ENCODE measurements at places on chromosomes 1 and 21.

DNA sequence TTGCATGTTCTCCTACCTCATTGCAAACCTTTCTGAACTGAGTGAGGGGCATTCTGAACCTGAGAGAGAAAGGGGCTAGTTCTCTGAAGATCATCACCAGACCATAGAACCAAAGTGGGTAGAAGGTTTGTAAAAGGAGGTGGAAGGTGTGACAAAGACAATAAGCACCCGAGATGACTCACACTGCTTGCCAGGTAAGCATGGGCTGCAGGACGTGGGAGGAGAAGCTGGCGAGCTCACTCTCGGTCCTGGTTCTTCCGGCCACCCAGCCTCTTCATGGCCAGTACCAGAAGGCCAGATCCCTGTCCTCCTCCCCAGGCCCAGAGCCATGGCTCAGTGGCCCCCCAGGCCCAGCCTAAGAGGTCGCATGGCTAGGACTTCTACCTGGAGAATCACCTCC lies 128.3 kb downstream of the TMEM53 start:
- no peak for DNase-seq
- no peaks in the 10 kb centered on the region for H3K36me3 ChIP-seq
- H3K27ac ChIP-seq: no peak overlapping the region
- H3K4me3 ChIP-seq: no peak overlapping the region
- no peaks in the 10 kb centered on the region for H3K27me3 ChIP-seq

- H3K4me3 ChIP-seq: no peak overlapping the region
- no peaks in the 10 kb centered on the region for H3K4me1 ChIP-seq
- DNase-seq: no peak
- no peaks in the 10 kb centered on the region for H3K36me3 ChIP-seq
- H3K27me3 ChIP-seq: no peaks in the 10 kb centered on the region
Measured at GRCh38 chr1:96465441-96465840, 256.1 kb upstream of the PTBP2 start.

DNA sequence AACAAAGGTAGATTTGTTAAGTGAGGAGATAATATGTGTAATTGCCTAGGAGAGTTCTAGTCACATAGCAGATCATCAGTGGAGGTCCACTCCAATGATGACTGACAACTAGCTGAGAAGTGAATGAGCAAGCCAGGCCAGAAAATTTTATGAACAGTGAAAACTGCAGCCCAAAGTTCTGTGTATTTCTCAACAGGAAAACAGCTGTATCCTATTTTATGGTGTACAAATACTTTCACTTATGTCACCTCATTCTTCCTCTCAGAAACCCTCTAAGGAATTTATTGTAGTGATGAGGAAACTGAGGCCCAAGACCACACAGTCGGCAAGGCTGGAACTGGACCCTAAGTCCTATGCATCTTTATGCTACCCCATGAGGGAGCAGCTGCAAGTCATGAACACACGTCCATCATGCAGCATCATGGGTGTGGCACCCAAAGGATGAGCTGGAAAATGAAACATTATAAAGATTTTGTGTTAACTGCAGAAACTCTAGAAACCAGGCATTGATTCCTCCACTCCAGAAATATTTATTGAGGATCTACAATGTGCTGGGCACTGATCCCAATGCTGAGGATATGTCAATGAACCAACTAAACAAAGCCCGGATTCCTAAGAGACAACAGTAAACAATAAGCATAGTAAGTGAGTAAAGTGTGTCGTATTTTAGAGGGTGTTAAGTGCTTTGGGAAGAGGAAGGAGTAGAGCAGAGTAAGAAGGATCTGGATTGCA lies 99.5 kb upstream of the DUSP10 start:
- DNase-seq: no peak
- H3K4me3 ChIP-seq: no peak overlapping the region
- H3K27ac ChIP-seq: no peak overlapping the region
- H3K4me1 ChIP-seq: peaks cover 14% of the 10 kb centered on the region
- no peaks in the 10 kb centered on the region for H3K36me3 ChIP-seq
- H3K27me3 ChIP-seq: peaks cover 30% of the 10 kb centered on the region

- H3K4me1 ChIP-seq: no peaks in the 10 kb centered on the region
- no peaks in the 10 kb centered on the region for H3K36me3 ChIP-seq
- H3K27ac ChIP-seq: no peak overlapping the region
- DNase-seq: no peak
Measured at GRCh38 chr1:14377386-14377785, 221.1 kb upstream of the KAZN start.

DNA sequence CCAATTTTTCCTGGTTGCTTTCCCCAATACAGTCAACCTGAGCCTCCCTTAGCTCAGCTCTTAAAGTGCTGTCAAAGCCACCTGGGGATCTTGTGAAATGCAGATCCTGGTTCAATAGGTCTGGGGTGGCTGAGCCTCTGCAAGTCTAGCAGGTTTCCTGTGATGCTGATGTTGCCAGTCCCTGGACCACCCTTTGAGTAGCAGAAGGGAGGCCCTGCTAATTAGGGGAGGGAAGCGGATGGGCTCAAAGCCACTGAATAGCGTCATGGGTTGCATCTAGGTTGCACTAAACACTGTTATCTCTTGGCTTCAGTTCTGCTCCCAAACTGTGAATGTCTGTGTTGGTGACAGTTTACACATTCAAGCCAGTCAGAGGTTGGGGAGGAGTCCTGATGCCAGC lies 127.2 kb downstream of the KAZN start:
- H3K4me1 ChIP-seq: no peaks in the 10 kb centered on the region
- no peak overlapping the region for H3K4me3 ChIP-seq
- H3K27me3 ChIP-seq: peaks cover under 1% of the 10 kb centered on the region
- H3K27ac ChIP-seq: no peak overlapping the region
- no peak for DNase-seq

GRCh38 chr1:207670997-207671396 lies 26.1 kb downstream of the CR1L start:
- H3K36me3 ChIP-seq: no peaks in the 10 kb centered on the region
- DNase-seq: no peak
- peaks cover 3% of the 10 kb centered on the region for H3K4me1 ChIP-seq

DNA sequence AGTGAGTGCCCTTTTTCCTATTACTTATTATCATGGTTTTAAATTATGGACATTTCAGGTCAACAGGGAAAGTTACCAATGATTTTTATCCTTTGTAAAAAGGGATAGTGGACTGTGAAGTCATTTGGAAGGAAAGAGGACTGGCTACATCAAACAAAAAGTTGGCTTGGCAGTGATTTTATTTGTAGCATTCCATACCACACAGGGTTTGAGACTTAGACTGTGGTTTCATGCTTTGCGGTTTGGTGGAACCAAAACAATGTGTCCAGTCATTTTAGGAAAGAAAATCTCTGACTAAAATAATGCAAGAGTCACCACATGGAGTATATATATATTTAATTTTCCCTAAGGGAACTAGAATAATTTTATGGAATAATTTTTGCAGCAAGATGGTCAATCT lies 239.5 kb downstream of the HMCN1 start:
- DNase-seq: no peak
- no peaks in the 10 kb centered on the region for H3K4me1 ChIP-seq
- no peaks in the 10 kb centered on the region for H3K36me3 ChIP-seq
- no peak overlapping the region for H3K27ac ChIP-seq
- no peak overlapping the region for H3K4me3 ChIP-seq
- H3K27me3 ChIP-seq: peaks cover 15% of the 10 kb centered on the region

- peak overlapping the region; percentile 5 for H3K4me3 ChIP-seq
- H3K27ac ChIP-seq: peak overlapping the region; percentile 79
- H3K36me3 ChIP-seq: no peaks in the 10 kb centered on the region
- H3K27me3 ChIP-seq: no peaks in the 10 kb centered on the region
- peaks cover 74% of the 10 kb centered on the region for H3K4me1 ChIP-seq
- no peak for DNase-seq
Measured at GRCh38 chr1:39199593-39199992, 4.9 kb upstream of the MACF1 start.

DNA sequence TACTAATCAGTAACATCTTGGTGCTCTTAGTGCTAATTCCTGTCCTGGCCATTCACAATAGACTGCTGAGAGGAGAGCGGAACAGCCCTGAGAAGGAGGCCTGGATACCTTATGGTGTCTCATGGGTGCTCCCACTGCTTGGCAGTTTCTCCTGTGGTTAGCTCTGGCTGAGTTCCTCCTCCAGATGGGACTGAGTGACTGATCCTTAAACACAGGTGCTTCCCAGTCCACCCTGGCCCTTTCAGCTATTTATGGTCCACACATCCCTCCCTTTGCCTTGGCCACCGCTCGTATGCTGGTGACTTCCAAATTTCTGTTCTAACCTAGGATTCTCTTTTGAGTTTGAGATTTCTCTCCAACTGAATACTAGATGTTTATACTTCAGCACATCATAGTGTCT lies 157.0 kb upstream of the CACNA1E start:
- peaks cover 1% of the 10 kb centered on the region for H3K27me3 ChIP-seq
- H3K4me1 ChIP-seq: peaks cover 17% of the 10 kb centered on the region
- H3K27ac ChIP-seq: no peak overlapping the region
- no peak overlapping the region for H3K4me3 ChIP-seq

DNA sequence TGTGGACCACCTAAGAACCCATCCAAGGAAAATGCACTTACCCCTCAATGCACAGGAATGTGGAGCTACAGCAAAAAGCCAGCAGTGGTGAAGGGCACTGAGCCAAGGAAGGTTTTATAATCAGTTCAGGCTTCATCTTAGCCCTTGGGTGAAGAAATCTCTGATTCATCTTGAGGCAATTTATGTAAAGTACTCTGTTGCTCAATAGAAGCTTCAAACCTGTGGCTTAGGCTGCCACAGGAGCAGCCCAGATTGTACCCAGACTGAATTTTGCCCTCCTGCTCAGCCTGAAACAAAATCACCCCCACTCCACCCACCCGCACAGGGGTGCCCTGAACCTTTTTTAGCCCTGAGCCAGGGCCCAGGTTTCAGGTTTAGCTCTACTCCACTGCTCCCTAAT lies at the start of gene S100A12:
S100A12 (minus strand) TSS at position 111 of the 400 bp plus-strand sequence. CDS start 1,029 bp downstream, outside the sequence.
- DNase-seq: no peak
- peaks cover 5% of the 10 kb centered on the region for H3K36me3 ChIP-seq
- H3K27me3 ChIP-seq: peaks cover 37% of the 10 kb centered on the region
- no peak within 1 kb of the TSS for H3K27ac ChIP-seq

- no peaks in the 10 kb centered on the region for H3K36me3 ChIP-seq
- DNase-seq: no peak
- H3K4me3 ChIP-seq: no peak overlapping the region
- H3K27me3 ChIP-seq: no peaks in the 10 kb centered on the region
- peaks cover 12% of the 10 kb centered on the region for H3K4me1 ChIP-seq
- H3K27ac ChIP-seq: no peak overlapping the region
Measured at GRCh38 chr21:14567331-14568279, 21.5 kb upstream of the SAMSN1 start.

DNA sequence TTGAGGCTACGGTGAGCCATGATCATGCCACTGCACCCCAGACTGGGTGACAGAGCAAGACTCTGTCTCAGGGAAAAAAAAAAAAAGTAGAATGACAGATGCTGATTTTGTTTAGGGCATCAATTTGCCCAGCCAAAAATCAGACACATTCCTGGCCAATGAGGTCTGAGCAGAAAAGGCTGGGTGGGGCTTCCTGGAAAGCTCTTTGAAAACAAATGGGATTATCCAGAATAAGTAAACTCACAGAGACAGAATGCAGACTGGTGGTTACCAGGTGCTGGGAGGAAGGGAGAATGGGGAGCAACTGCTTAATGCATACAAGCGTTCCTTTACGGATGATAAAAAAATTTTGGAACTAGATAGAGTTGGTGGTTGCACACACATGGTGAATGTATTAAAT lies 10.1 kb upstream of the CITED4 start:
- H3K27me3 ChIP-seq: no peaks in the 10 kb centered on the region
- no peak overlapping the region for H3K4me3 ChIP-seq
- DNase-seq: no peak
- no peak overlapping the region for H3K27ac ChIP-seq

- H3K4me1 ChIP-seq: peaks cover 22% of the 10 kb centered on the region
- H3K27me3 ChIP-seq: peaks cover 7% of the 10 kb centered on the region
- no peaks in the 10 kb centered on the region for H3K36me3 ChIP-seq
- peak overlapping the region; percentile 50 for H3K27ac ChIP-seq
- DNase-seq: peak; percentile 5
- no peak overlapping the region for H3K4me3 ChIP-seq
Measured at GRCh38 chr1:171805395-171806115, 24.1 kb downstream of the METTL13 start.

GRCh38 chr1:111212634-111213335 lies 12.3 kb upstream of the DENND2D start:
- peaks cover 94% of the 10 kb centered on the region for H3K4me1 ChIP-seq
- H3K4me3 ChIP-seq: no peak overlapping the region
- no peaks in the 10 kb centered on the region for H3K27me3 ChIP-seq
- no peak for DNase-seq

- H3K4me1 ChIP-seq: peaks cover 6% of the 10 kb centered on the region
- H3K27me3 ChIP-seq: no peaks in the 10 kb centered on the region
- H3K4me3 ChIP-seq: no peak overlapping the region
- H3K27ac ChIP-seq: no peak overlapping the region
- H3K36me3 ChIP-seq: peaks cover 12% of the 10 kb centered on the region
Measured at GRCh38 chr1:119974013-119974412, 77.7 kb upstream of the ADAM30 start.

DNA sequence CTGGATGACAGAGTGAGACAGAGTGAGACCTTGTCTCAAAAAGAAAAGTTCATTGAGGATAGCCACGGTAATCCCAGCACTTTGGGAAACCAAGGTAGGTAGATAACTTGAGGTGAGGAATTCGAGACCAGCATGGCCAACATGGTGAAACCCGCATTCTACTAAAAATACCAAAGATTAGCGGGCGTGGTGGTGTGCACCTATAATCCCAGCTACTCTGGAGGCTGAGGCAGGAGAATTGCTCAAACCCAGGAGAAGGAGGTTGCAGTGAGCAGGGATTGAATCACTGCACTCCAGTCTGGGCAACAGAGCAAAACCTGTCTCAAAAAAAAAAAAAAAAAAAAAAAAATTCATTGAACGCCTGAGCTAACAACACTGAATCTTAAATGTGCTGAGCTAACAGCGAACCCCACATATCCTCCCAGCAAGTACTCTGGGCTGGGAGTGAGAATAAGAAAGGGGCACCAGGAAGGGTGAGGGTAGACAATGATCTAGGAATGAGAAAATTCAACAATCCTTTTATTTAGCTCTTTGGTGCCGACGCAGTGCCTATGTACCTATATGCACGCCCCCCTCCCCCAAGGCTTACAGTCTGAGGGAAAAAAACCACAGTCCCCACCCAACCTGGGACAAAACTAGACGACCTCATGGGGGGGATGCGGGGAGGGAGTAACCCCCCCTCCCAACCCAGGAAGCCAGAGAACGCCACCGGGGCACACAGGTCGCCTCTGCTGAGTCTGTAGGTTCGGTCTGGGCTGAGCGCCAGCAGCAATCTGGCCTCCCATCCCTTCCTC lies 1.4 kb upstream of the CACNA1S start:
- no peak for DNase-seq
- no peaks in the 10 kb centered on the region for H3K36me3 ChIP-seq
- peak overlapping the region; percentile 95 for H3K27ac ChIP-seq
- no peaks in the 10 kb centered on the region for H3K27me3 ChIP-seq
- peaks cover 26% of the 10 kb centered on the region for H3K4me1 ChIP-seq
- H3K4me3 ChIP-seq: peak overlapping the region; percentile 84

GRCh38 chr1:31923901-31924535 lies 14.2 kb downstream of the PTP4A2 start:
- H3K4me3 ChIP-seq: peak overlapping the region; percentile 76
- peak overlapping the region; percentile 43 for H3K27ac ChIP-seq
- H3K36me3 ChIP-seq: peaks cover 22% of the 10 kb centered on the region
- no peak for DNase-seq
- H3K4me1 ChIP-seq: peaks cover 28% of the 10 kb centered on the region
- no peaks in the 10 kb centered on the region for H3K27me3 ChIP-seq

All from naive thymus-derived CD8-positive, alpha-beta T cell (primary cell).